ENCODE measurements at places on chromosomes 1 and 21.

GRCh38 chr1:8016895-8017241, 9.2 kb downstream of the ERRFI1 start:
- no peak for DNase-seq

- no peak for DNase-seq
These were observed 298.8 kb upstream of the LYPLAL1 start for GRCh38 chr1:218874801-218875400.

DNA sequence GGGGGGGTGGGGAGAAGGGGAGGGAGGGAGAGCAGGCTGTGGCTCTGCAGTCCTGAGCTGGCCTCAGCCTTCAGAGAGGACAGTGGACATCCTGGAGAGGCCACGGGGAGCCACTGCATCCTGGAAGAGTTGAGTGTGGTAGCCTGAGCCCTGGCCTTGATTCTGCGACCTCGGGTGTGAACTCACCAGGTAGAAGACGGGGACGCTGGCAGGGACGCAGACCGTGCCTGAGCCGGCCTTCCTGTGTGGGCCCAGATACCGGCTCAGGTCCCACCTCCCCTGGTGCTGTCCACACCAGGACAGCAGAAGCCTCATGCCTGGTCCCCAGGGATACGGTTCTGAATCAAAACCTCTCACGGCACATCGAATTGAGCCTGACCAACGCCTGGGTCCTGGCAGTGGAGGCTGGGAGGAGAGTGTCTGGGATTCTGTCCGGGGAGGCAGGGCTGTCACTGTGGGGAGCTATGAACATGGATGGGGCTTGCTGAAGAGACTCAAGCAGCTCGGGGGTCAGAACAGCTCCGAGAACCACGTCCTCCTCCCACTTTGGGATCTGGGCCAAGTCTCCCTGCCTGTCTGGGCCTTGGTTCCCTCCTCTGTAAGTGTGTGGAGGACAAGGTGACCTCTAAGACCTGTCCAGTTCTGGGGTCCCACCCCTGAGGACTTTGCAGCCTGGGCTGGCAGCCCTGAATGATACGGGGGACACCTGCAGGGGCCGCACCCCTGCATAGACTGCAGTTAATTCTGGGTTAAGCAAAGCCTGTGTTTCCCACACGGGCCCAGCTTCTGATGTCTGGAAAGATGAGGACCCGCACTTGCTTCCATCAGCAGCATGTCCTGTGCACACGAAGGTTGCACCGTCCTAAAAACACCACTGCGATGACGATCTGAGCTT, 30.4 kb downstream of the RRP1 start:
- no peak for DNase-seq

- DNase-seq = peak; percentile 64
These were observed 1.1 kb upstream of the PRXL2B start for GRCh38 chr1:2585318-2586092.

DNA sequence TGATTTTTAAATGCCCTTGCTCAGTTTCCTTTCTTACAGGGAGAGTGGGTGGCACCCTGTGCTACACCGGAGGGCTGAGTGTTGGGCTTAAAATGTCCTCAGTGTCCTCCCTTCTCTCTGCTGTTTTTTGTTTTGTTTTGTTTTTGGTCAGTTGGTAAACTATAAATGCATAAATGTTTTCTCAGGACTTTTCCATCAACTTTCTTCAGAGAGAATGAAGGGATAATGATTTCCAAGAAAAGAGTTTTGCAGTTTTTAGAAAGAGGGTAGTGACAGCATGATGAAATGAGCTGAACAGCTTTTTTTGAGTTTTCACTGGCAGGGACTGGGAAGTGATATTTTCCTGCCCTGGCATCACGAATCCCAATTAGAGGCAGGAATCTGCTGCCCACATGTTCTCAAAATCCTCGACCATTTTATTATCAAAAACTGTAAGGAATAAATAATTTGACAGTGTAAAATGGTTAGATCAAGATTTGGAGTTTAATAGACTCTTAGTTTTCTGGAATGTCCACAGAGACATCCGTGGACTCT, 15.2 kb downstream of the LAMC1 start:
- DNase-seq = no peak
